WTC11 (cell line): ENCODE measurements at places on chromosomes 2 and 18. TPM values are rescaled to one million over a fixed set of nuclear protein-coding genes. Genes with fewer than 3 reads are reported as not detected.

DNA sequence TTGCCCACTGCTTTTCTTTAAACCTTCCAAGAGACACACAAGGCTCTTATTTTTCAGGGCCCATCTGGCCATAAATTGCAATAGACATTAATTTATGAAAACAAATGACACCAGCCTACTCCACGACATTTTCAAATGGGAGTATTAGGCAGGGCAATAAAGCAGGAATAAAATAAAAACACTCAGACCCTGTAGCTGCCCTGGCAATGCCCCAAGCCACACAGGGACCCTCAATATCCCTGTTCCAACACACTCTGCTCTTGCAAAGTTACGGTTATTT lies 550.8 kb upstream of the TNP1 start:
- no peak for DNase-seq

DNA sequence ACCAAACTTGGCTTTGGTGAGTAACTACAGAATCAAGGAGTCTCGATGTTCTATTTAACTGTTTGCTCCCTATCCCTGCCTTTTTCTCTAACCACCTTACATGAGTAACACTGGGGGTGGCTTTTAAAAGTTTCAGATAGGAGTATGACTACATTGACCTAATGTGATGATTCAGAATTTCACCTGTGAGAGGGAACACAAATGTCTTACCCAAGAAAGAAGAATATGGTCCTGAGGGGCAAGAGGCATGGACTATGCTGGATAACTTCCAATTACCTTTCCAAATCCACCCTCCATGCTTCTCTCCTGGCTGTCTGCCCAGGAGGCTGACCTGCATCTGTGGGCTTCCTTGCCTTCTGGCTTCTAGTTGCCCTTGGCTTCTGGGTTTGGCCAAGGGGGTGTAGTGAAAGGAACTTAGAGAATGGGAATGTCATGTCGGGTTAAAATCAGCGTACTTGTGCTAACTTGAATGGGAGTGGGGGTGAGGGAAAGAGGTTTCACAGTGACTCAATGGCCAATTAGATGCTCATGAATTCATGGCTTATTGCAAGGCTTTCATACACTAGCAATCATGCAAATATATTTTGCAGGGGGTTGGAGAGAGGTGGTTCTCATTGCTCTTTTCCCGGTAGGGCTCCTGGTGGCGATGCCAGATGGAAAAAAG lies 5.3 kb upstream of the IL36G start:
- no peak for DNase-seq

DNA sequence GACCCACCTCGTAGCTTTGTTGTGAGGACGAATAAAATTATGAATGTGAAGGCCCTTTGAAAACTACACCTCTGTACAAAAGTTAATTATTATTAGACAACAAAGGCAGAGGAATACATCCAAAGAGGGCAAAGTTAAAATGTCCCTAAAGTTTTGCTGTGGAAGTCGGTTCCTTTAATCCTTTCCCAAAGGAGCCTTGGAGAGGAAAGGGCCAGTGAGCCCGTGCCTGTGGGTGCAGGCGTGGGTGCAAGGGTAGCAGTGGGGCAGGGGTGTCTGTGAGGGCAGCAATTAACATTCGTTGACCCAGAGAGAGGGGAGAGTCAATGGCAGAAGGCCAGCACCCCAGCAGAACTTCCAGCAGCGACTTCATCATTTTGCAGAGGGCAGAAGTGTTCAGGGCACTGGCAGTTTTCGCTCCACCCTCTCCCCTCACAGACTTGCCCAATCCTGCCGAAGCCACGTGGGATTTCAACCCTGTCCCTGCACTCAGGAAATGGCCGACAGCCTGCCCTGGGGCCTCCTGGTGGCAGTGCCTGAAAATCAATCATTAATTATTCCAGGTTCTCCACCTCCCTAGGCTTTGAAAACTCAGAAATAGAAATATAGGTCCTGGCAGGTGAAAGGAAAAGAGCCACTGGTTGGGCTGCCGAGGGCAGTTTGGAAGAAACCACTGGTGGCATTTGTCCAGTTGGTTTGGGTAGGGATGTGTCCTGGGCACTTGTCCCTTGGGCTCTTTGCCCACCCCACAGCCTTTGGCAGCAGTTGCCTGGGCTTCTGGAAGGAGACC lies 4.2 kb upstream of the PAX8 start:
- DNase-seq = peak; percentile 24

- DNase-seq = no peak
Observed at GRCh38 chr2:61255580-61256437, 93.8 kb downstream of the C2orf74 start.

GRCh38 chr18:79682894-79683625 lies 3.5 kb downstream of the CTDP1 start:
- DNase-seq = no peak

GRCh38 chr2:213224366-213224765 lies 59.9 kb upstream of the SPAG16 start:
- DNase-seq = no peak

PLCL1 gene
- 0.05 to 0.11 TPM (median 0.07 TPM) in 3 replicates for total RNA-seq

SEC11C gene
- total RNA-seq = 44.3 to 49.5 TPM (median 45.9 TPM) in 3 replicates

GRCh38 chr2:235511187-235511661 lies 17.4 kb downstream of the AGAP1 start:
- no peak for DNase-seq

DNA sequence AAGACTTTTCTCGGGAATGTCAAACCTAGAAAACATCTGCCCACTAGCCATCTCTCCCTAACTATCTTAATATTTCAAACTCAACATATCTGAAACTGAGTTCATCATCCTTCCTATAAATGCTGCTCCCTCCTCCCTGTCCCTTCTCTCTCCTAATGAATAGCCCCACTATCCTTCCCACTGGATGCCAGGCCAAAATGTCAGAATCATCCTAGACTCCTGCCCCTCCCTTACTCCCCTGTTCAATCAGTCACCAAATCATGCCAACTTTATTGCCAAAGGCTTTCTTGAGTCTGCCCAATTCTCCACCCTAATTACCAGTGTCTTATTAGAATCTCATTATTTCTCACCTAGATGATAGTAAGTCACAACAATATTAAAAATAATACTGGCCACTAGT lies 8.5 kb downstream of the EVA1A start:
- DNase-seq = no peak

GRCh38 chr2:95354469-95354901 lies 48.0 kb upstream of the FAHD2A start:
- DNase-seq = no peak

DNA sequence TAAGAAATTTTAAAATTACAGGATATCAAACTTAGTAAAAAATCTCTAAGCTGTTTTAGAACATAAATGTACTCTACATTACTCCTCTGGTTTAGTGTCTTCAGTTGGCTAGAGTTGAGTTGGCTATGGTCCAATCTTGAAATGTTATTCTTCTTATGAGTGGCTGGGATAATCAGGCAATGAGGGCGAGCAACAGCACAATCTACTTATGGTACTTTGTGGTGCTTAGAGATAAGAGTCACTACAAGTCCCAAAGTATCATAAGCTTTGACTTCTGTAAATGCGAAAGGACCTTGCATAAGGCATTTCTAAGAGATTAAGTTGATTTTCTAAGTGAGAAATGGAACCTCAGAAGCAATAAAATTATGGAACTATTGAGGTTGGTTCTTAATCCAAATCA lies 361.7 kb downstream of the GPD2 start:
- no peak for DNase-seq

DNA sequence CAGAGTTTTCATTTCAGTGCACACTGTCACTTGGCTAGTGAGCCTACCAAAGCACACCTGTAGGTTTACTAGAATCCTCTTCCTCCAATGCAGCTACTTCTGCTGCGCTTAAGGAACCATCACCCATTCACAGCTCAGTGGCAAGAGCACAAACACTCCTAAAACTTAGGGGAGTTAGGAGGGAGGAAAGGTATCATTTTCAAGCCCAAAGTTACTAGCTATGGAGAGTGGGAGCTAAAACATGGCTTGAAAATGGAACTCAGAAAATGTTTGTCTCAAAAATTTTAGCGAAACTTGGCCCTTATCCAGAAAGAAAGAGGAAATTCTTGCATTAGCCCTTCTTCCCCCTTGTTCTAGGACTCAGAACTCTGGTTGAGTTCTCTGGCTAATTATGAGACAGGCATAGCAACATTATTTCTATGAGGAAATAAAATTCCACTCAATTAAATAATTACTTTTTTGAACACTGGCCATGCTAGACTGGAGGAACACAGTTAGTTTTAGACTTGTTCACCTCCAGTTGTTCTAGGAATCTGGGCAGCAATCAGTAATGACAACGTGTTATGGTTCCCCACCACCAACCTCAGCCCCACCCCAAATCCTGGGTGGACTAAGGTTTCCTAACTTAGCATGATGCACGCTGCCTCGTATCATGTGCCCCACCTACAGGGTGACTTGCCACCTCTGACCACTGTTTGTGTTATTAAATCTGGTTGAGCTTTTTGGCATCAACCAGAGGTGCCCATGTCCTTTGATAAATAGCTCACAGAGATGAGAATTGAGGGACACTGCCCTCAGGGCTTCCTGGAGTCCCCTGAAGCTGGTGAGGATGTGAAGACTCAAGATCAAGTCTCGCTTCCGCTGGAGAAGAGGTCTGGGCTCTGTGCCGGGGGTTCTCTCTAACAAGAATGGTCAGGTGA lies 32.8 kb downstream of the LPIN2 start:
- no peak for DNase-seq

SP140 gene
- 0.16 to 0.66 TPM (median 0.37 TPM) in 3 replicates for total RNA-seq

DNA sequence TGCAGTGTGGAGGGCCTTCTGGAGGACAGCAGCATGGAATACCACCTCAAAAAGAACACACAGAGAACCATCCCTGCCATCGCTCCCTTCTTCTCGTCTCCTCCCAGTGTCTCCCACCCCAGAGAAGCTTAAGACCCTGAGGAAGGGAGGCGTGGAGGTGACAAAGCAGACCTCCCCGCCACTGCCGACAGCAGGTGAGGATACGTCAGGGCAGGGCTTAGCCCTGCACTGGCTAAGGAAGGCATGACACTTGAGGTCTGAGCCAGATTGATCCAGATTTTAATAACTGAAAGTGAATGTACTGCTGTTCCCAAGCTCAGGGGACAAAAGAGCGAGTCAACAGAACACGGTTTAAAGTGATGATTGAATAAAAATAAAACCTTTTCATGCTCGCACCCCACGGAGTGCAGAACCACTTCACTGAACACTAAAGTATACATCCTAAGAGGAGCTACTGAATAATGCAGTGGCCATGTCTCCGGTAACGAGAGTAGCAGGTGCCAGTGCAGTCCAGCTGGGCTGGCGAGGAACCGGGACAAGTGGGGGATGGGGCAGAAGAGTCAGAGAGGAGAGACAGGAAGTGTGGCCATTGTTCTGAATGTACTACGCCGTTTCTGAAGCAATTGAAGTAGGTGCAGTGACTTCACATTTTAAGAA lies 391.0 kb downstream of the CDH2 start:
- DNase-seq = no peak

PLEK gene
- total RNA-seq = 0.26 to 0.46 TPM (median 0.37 TPM) in 3 replicates

GRCh38 chr2:1153920-1154319 lies 203.3 kb downstream of the SNTG2 start:
- DNase-seq = no peak

- no peak for DNase-seq
Observed at GRCh38 chr2:128585706-128586105, 267.0 kb upstream of the HS6ST1 start.
